ENCODE measurements at places on chromosomes 2 and 18. TPM values are rescaled to one million over a fixed set of nuclear protein-coding genes. Genes with fewer than 3 reads are reported as not detected.

ZNF532 gene
- total RNA-seq: 12.9 TPM

SERPINB13 gene
- total RNA-seq: not detected

GPR45 gene
- not detected for total RNA-seq

LYG1 gene
- 1.1 TPM for total RNA-seq

LHCGR gene
- not detected for total RNA-seq

MROH2A gene
- total RNA-seq: not detected

ANKRD30B gene
- total RNA-seq: not detected

ACTG2 gene
- not detected for total RNA-seq

LYPD6B gene
- total RNA-seq: 1.4 TPM

DNA sequence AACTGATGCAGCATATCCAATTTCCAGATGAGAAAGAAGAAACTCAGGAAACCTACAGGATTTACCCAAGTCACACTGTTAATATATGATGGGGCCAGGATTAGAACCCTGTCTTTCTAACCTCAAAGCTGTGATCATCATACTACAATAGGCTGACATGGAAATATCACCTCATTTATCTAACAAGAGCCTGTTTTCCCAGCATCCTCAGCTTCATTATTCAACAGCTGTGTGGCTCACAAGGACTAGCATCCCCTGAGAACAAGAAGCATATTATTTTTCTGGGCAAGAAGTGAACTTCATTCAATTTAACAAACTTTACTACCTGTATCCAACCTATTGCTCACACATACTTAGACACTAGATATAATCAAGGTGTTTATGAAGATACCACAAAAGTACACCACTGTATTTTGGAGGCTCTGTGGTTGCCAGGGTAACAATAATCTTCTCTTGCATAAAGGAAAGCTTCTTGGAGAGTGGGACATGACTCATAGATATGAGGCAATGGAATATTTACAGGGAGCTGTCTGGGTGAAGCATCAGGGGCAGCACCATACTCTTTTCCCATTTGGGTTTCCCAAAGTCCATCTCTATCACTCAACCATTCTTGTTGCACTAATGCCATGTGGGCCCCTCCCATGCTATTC, 218.2 kb downstream of the RAD51AP2 start:
- no peaks in the 10 kb centered on the region for H3K27me3 ChIP-seq
- no peak overlapping the region for H3K4me3 ChIP-seq
- DNase-seq: no peak
- H3K4me1 ChIP-seq: no peaks in the 10 kb centered on the region

- no peaks in the 10 kb centered on the region for H3K36me3 ChIP-seq
- no peak for DNase-seq
- H3K27ac ChIP-seq: no peak overlapping the region
- H3K4me1 ChIP-seq: no peaks in the 10 kb centered on the region
These were observed 37.6 kb upstream of the ITGA6 start for GRCh38 chr2:172389685-172390339.

DNA sequence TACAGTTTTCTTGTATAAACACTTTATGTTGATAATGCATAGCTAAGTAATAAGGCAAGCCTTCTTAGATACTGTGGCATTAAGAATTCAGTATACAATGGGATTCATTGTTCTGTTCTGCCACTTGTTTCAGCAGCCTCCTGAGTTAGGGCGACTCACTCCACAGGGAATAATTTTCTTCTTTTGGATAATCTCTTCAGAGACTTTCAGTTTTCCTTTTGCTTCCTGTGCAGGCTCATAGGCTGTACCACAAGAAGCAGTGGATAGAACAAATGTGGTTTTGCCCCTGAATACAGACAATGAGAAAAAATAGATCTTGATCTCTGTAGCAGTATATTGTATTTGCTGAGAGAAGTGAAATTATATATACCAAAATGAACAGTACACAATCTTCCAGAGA, 298.0 kb downstream of the ZNF407 start:
- H3K27ac ChIP-seq: no peak overlapping the region
- peaks cover 10% of the 10 kb centered on the region for H3K4me1 ChIP-seq

GRCh38 chr2:65789923-65790675, 357.7 kb upstream of the SPRED2 start:
- H3K4me3 ChIP-seq: no peak overlapping the region
- H3K27ac ChIP-seq: no peak overlapping the region
- H3K36me3 ChIP-seq: peaks cover 2% of the 10 kb centered on the region
- H3K27me3 ChIP-seq: no peaks in the 10 kb centered on the region
- DNase-seq: no peak
- no peaks in the 10 kb centered on the region for H3K4me1 ChIP-seq

DNA sequence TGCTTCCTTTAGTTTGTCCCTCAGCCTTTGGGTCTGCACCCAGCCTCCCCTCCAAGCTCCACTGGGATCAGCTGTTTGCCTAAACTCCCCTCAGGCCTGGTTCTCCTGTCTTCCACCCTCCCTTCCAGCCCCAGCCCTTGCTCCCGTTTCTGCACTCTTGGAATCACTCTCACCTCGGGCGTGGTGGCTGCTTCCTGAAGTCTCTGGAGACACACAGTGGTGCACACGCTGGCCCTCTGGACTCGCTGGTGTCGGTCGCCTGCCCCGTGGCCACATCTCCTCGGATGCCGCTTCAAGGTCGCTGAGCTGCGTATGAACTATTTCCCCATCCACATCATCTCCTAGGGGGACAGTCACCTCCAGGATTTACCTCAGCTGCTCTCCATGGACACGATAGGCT, 46.3 kb downstream of the PSMG2 start:
- peaks cover 5% of the 10 kb centered on the region for H3K27me3 ChIP-seq
- H3K27ac ChIP-seq: no peak overlapping the region
- H3K4me3 ChIP-seq: no peak overlapping the region
- H3K4me1 ChIP-seq: peaks cover 11% of the 10 kb centered on the region
- no peak for DNase-seq
- no peaks in the 10 kb centered on the region for H3K36me3 ChIP-seq

DNA sequence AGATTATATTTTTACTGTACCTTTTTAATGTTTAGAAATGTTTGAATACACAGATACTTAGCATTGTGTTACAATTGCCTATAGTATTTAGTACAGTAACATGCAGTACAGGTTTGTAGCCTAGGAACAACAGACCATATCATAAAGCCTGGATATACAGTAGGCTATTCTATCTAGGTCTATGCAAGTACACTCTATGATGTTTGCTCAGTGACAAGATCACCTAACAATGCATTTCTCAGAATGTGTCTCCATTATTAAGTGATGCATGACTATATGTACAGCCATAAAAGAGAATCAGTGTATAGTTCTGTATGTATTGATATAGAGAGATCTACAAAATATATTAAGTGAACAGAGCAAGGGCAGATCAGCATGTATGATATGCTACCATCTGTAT, 616.4 kb downstream of the XIRP2 start:
- H3K27ac ChIP-seq: no peak overlapping the region
- H3K4me1 ChIP-seq: no peaks in the 10 kb centered on the region
- no peak for DNase-seq
- H3K27me3 ChIP-seq: no peaks in the 10 kb centered on the region

- no peak overlapping the region for H3K4me3 ChIP-seq
- H3K36me3 ChIP-seq: no peaks in the 10 kb centered on the region
- no peak overlapping the region for H3K27ac ChIP-seq
- H3K4me1 ChIP-seq: no peaks in the 10 kb centered on the region
- H3K27me3 ChIP-seq: no peaks in the 10 kb centered on the region
These were observed 142.7 kb downstream of the FIGN start for GRCh38 chr2:163592954-163593622.

GRCh38 chr18:29154196-29154757, 977.3 kb upstream of the CDH2 start:
- no peaks in the 10 kb centered on the region for H3K36me3 ChIP-seq
- no peak overlapping the region for H3K27ac ChIP-seq
- no peaks in the 10 kb centered on the region for H3K27me3 ChIP-seq

DNA sequence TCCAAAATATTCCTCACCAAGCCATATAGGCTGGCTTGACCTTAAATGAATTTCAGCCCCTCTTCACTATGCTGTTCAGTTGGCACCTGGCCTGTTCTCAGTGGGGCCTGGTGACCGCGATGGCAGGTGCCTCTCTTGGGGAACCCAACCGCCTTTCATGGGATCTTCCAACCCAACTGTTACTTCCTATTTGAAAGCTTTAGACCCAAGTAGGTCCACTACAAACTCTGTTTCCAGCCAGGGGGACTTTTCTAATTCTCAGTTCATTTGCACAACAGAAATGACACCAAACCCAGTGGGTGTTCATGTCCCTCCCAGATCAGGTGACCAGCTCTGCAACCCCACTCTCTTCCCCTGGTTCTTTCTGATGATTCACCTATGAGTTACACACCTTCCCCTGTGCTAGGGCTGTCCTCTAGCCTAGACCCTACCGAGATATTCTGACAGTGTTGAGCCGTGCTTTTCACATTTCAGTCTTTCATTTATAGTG, 35.6 kb upstream of the NDUFV2 start:
- peaks cover 9% of the 10 kb centered on the region for H3K27me3 ChIP-seq
- DNase-seq: no peak
- peak overlapping the region; percentile 19 for H3K4me3 ChIP-seq
- H3K36me3 ChIP-seq: no peaks in the 10 kb centered on the region
- H3K27ac ChIP-seq: peak overlapping the region; percentile 71

DNA sequence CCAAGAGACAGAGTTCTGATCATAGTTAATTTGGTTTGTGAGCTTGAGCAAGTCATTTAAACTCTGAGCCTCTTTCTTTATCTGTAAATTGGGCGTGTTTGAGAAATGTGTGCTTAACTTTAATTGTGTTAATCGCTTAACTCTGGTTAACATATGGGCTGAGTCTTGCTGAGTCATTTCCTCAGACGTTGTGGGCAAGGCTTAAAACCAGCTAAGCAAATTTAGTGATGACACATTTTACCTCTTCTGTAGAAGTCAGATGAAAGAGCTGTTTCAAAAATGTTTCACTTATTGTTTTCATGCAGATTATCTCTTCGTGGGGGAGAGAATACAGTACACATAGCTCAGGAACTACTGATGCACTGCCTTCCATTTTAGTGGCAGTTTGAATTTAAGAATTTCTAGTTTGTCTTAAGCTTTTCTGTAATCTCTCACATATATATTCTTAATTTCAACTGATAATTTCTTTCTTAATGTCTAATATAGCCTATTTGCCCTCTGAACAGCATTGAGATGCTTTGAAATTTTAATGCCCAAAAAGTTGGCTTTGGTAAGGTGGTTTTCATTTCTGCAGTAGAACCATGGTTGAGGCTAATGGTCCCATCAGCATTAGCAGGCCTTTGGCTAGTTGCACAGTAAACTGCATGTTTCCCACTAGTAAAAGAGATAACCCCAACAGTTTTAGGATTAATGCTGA, 34.9 kb downstream of the RAB10 start:
- H3K4me3 ChIP-seq: peak overlapping the region; percentile 9
- DNase-seq: no peak
- H3K27ac ChIP-seq: peak overlapping the region; percentile 84
- H3K27me3 ChIP-seq: no peaks in the 10 kb centered on the region

- H3K27ac ChIP-seq: no peak overlapping the region
- H3K27me3 ChIP-seq: peaks cover 16% of the 10 kb centered on the region
- no peaks in the 10 kb centered on the region for H3K4me1 ChIP-seq
- no peaks in the 10 kb centered on the region for H3K36me3 ChIP-seq
These were observed 48.7 kb downstream of the GBX2 start for GRCh38 chr2:236119476-236119875.

GRCh38 chr2:5982193-5982902, 290.2 kb downstream of the SOX11 start:
- no peak for DNase-seq
- H3K27me3 ChIP-seq: no peaks in the 10 kb centered on the region
- no peak overlapping the region for H3K27ac ChIP-seq

DNA sequence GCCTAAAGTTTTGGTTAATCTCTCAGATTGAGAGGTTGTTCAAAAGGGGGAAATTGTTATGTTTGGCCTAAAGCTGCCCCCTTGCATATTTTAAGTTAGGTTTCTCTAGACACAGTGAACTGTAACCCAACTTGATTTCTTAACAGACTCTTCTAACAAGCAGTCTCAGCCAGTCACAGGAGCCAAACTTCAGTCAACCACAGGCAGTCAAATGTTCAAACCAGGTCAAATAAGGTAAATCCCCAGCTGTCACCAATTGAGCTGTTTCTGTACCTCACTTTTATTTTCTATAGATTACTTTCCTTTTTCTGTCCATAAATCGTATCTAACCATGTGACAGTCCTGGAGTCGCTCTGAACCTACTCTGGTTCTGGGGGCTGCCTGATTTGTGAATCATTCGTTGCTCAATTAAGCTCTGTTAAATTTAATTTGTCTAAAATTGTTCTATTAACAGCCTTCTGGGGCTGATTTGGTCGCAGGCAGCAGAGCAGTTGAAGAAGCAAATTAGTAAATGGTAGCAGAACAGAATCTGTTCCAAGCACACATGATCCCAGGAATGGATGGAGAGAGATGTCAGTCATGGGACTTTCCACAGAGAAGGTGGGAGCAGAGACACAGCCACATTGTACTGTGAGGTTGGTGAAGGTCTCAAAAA, 16.4 kb upstream of the NFU1 start:
- H3K4me1 ChIP-seq: peaks cover 14% of the 10 kb centered on the region
- peak overlapping the region; percentile 60 for H3K27ac ChIP-seq
- H3K27me3 ChIP-seq: no peaks in the 10 kb centered on the region
- no peak for DNase-seq

- peaks cover 4% of the 10 kb centered on the region for H3K4me1 ChIP-seq
- no peaks in the 10 kb centered on the region for H3K36me3 ChIP-seq
- DNase-seq: no peak
These were observed 67.1 kb downstream of the ACTR2 start for GRCh38 chr2:65294701-65295100.

DNA sequence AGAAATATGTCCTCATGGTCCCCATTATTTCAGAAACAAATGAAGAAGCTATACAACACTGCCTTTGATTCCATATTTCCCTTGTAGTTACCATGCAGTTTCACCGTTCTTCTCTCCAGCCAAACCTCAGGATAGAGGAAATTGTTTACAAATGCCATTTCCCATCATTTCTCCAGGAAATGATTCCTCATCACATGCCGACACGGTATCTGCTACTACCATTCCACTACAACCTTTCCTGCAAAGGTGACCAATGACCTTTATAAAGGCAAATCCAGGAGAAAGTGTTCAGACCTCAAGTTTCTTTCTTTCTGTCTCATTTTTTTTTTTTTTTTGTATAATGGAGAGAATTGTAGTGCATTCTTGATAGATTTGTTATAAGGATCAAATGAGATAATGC, 460.8 kb upstream of the CDH20 start:
- no peak for DNase-seq
- no peaks in the 10 kb centered on the region for H3K4me1 ChIP-seq
- H3K27ac ChIP-seq: no peak overlapping the region
- no peak overlapping the region for H3K4me3 ChIP-seq
- no peaks in the 10 kb centered on the region for H3K27me3 ChIP-seq

GRCh38 chr2:104745846-104746245, 108.1 kb upstream of the POU3F3 start:
- no peaks in the 10 kb centered on the region for H3K4me1 ChIP-seq
- H3K36me3 ChIP-seq: no peaks in the 10 kb centered on the region
- H3K27ac ChIP-seq: no peak overlapping the region
- peaks cover 5% of the 10 kb centered on the region for H3K27me3 ChIP-seq
- no peak overlapping the region for H3K4me3 ChIP-seq
- DNase-seq: no peak

GRCh38 chr18:28075501-28075900, 101.4 kb downstream of the CDH2 start:
- no peaks in the 10 kb centered on the region for H3K27me3 ChIP-seq
- DNase-seq: no peak
- no peaks in the 10 kb centered on the region for H3K36me3 ChIP-seq
- H3K27ac ChIP-seq: no peak overlapping the region
- no peaks in the 10 kb centered on the region for H3K4me1 ChIP-seq

GRCh38 chr18:39178166-39178565, 1612.6 kb upstream of the CELF4 start:
- H3K27ac ChIP-seq: no peak overlapping the region
- no peak for DNase-seq
- H3K36me3 ChIP-seq: no peaks in the 10 kb centered on the region
- H3K27me3 ChIP-seq: no peaks in the 10 kb centered on the region
